ENCODE measurements at places on chromosomes 1 and 21.

GRCh38 chr21:30338717-30339116 lies 1.2 kb upstream of the KRTAP27-1 start:
- DNase-seq = no peak

DNA sequence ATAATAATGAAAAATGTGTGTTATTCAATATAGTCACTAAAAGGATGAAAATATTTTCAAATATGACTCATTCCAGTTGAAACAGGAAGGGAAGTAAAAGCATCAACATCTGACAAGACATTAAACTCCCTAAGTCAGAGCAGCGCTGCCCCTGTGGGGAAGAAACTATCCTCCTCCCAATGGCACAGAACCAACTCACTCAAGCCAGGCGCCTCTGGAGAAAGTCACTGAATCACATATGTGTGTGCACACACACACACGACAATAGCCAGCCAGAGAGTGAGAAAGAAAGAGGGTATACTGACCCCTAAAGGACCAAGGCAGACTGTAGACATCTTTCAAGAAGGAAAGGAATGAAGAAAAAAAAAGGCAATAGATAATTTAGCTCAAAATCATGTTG lies 126.9 kb downstream of the SETD4 start:
- DNase-seq = no peak

DNA sequence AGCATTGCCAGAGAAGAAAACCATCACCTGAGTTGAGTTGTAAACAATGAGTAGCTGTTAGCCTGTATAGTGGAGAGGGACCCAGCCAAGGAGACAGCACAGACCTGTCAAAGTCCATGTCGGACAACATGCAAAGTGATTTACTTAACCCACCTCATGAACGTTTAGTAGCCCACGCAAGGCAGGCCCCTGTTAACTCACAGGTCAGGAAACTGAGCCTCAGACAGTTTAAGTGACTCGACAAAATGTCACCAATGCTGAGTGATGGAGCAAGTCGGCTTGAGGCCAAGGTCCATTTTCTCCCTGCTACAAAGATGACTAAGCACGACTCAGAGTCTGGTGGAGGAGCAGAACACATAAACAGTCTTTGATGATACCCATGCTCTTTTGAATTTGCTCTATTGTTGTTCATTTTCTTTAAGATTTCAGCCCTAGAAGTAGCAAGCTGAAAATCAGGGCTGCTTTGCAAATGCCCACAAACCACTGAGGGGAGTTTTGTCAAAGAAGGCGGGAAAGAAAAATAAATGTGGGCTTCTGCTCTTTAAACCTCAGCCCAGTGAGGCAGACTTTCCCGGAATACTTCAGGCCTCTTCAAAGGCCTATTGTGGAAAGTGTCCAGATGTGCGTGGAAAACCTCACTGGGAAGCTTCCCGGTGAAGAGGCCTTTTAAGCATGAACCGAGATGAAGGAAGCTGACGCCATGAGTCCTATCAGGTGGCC lies 83.8 kb upstream of the HOOK1 start:
- no peak for DNase-seq

DNA sequence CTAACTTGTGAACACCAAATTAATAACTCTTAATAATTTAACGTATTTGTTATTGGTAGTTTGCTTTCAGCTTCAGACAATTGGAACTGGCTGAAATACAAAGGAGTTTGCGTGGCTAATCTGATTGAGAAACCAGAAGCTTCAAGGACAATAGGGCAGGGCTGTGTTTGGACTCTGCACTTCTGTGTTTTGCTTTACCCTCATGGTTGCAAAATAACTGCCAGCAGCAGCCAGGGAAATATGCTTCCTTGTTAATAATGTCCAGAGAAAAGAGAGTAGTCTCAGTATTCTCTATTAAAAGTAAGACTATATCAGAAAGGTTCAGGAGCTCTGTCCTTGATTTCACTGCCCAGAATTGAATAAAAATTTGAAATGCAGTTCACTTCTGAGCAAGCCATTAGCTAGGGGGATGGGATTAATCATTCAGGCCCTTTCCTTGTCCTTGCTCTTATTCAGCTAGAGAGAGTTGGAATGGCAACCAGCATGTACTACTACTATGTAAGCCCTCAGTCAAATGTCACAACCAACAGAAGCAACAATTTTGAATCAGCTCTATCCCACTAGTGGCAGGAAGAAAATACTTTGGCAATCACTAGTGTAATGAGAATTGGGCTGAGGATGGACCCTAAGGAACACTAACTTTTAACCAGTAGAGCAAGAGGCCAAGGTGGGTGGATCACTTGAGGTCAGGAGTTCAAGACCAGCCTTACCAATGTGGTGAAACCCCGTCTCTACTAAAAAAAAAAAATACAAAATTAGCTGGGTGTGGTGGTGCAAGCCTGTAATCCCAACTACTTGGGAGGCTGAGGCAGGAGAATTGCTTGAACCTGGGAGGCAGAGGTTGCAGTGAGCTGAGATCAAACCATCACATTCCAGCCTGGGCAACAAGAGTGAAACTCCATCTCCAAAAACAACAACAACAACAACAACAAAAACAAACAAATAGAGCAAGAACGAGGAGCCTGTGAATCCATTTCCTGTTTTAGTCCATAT lies 76.8 kb downstream of the POU2F1 start:
- no peak for DNase-seq

DNA sequence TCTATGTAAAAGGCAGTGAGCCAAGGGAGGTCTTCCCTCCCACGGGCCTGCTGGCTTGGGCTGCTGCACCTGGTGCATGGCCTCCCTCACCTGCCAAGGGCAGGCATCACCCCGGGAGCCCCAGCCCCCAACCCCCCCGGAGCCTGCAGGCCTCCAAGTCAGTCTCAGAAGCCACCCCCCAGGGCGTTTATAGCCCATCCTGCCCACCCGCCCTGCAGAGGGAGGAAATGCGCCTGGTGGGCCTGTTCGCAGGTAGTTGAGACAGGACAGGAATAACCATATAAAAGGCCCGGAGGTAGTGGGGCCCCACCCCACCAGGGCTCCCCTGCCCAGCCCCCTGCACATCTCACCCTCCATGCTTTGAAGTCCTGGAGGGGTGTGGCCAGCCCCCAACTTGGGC lies 18.2 kb upstream of the ARF1 start:
- no peak for DNase-seq

DNA sequence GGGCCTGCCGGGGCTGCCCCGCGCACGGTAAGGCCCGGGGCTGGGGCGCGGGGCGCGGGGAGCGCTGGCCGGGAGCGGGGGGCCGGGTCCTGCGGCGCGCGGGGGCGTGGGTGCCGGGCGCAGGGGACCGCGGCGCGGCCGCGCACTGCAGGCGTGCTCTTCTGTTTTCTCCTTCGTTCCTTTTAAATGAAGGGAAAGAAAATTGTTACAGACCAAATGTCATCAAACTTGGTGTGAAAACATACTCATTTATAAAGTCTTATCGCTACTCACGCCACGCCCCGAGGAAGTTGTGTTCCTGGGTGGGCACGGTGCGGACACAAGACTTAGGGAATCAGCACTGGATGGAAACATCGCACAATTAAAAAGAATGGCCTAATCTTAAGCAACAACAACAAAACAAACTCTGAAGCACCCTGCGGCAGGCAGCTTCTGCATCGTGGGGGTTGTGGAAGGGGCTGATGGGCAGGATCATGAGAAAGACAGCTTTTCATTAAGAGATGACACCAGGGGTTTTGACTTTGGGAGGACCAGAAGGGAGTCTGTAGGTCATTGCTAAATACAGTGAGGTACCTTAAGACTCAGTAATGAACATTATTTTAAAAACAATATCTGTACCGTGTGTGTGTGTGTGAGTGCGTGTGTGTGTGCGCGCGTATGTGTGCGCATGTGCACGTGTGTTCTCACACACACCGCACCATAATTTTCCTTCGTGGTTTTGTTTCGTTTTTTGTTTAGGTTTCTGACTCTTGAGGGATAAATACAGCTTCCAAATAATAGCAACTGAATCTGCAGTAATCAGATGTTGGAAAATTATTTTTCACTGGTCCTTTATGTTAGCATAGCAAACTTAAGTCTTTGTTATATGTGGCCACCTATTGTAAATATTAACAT lies 548 bp downstream of the B3GALT5 start:
- no peak for DNase-seq

DNA sequence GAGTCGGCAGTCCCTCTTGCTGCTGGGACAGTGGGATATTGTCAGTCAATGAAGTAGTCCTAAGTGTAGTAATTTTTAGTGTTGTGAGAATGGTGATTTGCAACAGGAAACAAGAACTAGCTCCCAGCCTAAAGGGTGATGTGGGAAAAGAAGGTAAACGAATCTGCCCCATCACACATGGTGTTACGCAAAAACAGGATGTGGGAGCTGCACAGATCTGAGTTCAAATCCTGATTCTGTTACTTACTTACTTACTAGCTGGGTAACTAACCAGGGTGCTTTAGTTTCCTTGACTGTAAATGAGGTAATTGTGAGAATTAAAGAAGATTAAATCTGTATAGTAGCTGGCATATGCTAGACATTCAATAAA lies 22.3 kb downstream of the NAV1 start:
- DNase-seq = no peak

- DNase-seq = no peak
Observed at GRCh38 chr1:110765640-110766335, 91.0 kb upstream of the KCNA3 start.

GRCh38 chr1:32612189-32612881 lies 38.0 kb downstream of the ZBTB8OS start:
- DNase-seq = peak; percentile 11

DNA sequence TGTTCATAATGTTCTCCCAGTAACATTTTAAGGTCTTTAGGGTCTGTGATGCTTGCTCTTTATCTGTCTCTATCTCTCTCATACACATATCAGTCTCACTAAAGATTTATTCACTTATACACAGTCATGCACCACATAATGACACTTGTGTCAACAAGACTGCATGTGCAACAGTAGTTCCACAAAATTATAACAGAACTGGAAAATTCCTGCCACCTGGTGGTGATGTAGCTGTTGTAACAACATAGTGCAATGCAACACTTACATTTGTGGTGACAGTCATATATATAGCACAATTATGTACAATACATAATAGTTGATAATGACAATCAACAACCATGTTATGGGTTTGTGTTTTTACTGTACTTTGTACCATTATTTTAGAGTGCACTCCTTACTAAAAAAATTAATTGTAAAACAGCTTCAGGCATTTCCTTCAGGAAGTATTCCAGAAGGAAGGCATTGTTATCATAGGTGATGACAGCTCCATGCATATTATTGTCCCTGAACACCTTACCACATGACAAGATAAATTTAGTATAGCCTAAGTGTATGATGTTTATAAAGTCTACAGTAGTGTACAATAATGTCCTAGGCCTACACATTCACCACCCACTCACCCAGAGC lies 8.1 kb downstream of the TDRD5 start:
- DNase-seq = no peak

DNA sequence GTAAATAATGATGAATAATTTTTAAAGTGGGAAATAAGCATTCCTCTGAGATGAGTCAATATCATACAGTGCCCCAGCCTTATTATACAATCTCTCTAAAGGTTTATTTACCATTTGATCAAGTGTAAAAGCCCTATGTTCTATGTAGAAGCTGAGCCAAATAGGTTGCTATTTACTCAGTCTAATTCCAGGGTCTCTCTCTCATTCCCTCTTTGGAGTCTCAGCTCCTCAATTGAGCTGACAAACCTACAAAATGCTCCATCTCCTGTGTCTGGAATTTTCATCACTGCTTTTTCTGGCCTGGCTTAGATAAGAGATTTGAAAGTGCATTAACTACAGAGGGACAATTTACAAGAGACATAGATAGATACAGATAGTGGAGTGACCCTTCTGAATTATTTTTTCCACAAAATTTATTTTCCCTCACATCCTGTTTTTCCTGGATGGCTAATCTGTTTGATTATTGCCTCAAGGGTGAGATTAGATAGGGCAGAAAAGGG lies 24.8 kb upstream of the USH2A start:
- DNase-seq = no peak

DNA sequence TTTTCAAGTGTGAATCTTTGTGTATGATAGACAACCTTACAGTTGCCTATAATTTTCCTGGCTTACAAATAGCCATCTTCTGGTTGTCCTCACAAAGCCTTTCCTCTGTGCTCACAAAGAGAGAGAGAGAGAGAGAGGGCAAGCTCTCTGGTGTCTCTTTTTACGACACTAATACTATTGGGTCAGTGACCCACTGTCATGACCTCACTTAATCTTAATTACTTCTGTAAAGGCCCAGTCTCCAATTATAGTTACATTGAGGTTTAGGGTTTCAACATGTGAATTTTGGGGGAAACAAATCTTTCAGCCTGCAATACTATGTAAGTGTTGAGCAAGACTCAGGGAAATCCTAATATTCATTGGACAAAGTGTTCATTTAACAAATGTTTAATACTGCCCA lies 167.4 kb upstream of the COL11A1 start:
- DNase-seq = no peak
